ENCODE measurements at places on chromosomes 3 and 15.

DNA sequence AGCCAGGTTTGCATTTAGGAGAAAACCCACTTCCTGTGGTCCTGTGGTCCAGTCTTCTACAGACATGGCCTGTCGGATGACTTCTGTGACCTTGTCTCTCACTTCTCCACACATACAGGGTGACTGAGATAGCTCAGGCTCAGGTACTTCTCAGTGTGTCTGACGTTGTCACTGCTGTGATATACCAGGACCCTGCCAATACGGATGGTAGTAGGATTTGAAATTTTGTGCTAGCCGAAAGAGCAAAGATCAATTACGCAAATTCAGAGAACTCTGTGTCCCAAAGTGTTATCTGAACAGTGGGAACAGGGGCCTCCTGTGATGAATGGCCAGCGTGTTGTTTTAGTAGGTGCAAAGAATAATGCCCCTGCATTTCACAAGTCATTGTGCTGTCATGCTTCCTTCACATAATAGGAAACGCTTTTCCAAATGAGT, 128.9 kb downstream of the MCTP2 start:
- DNase-seq, result no peak

- DNase-seq, result no peak
These were observed 396.0 kb upstream of the C2CD4B start for GRCh38 chr15:62561059-62561519.

GRCh38 chr15:47727676-47728075, 10.4 kb downstream of the SEMA6D start:
- no peak for DNase-seq

- no peak for DNase-seq
These were observed 63.9 kb downstream of the CHAC1 start for GRCh38 chr15:41017066-41017735.

DNA sequence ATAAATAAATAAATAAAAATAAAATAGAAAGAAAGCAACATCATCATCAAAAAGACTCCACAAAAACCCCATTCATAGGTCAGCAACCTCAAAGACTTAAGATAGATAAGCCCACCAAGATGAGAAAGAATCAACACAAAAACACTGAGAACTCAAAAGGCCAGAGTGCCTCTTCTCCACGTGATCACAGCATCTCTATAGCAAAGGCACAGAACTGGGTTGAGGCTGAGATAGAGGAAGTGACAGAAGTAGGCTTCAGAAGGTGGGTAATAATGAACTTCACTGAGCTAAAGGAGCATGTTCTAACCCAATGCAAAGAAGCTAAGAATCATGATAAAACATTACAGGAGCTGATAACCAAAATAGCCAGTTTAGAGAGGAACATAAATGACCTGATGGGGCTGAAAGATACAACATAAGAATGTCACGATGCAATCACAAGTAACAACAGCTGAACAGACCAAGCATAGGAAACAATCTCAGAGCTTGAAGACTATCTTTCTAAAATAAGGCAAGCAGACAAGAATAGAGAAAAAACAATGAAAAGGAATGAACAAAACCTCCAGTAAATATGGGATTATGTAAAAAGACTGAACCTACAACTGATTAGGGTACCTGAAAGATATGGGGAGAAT, 26.4 kb downstream of the GNB5 start:
- DNase-seq, result no peak

DNA sequence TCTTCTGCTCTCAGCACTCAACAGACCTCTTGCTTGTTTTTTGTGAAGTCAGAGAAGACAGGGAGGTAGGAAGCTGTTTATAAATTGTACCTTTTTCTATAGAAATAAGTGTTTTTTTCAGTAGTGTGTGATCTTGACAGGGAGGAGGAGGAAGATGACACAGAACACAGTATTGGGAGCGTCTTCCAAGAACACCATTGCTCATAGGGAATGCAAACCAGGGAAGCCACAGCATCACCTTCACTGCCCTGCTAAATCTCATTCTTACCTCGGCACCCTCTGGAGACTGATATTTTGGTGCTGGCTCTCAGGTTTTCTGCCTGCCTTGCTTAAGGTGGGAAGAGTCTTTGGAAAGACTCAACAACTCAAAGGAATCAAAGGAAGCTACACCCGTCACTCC, 169.4 kb downstream of the LRTM1 start:
- no peak for DNase-seq

GRCh38 chr3:33597257-33597689, 120.8 kb downstream of the CLASP2 start:
- no peak for DNase-seq

DNA sequence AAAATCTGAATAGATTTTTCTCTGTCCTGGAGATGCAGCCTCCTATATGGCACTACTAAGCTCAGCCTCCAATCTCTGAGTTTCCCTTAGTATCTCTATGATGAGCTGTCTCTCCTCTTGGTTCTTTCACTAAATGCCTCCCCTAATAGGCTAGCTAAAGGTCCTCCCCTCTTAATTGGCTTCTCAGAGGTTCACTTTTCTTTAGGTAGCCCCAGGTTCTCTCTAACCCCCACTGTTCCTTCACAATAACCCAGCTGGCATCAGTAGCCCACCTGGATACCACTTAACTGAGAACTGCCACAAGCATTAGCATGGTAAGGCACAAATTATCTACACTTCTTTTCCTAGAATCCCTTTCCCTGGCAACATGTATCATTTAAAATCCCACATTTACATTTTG, 523.2 kb downstream of the IGSF11 start:
- no peak for DNase-seq

DNA sequence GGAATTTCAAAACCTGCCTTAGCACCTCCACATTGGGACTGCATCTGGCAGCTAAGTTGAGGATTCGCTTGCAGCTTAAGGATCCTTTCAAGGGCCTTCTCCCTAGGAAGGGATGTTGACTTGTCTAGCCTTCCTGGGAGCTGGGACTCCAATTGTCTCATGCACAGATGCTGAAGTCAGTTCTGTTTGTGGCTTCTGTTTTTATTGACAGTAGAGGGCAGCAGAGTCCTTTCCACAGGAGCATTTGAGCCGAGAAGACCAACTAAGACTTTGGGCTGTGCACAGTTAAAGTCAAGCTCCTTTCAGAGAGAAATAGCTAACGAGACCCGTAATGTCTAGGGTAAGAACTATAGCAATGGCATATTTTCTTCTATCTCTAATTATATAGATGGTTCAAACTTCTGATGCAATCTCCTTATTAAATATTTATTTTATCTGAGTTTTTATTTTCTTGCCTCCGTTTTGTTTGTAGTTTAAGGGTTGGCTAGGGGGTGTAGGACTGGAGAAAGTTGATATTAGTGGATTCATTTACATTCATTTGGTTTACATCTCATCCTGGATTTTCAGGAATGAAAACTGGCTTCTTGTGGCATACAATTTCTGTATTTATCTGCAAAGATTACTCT, 59.7 kb upstream of the KBTBD8 start:
- DNase-seq, result no peak

DNA sequence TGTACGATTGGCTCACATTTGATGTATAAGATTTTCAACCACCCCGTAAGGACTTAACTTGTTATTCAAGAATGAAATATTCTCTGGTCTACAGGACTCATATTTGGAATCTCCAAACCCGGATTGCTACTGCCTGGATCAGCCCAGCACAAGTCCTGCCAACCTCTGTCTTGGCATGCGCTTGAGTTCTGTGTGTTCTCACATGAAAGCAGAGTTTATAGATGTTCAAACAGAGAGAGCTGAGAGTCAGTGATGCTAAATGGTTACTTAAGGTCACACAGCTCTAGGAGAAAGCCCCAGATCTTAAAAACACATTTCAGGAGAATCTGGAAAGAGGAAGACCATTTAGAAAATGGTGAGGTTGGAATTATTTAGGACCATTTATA, 268.0 kb upstream of the TBL1XR1 start:
- no peak for DNase-seq

DNA sequence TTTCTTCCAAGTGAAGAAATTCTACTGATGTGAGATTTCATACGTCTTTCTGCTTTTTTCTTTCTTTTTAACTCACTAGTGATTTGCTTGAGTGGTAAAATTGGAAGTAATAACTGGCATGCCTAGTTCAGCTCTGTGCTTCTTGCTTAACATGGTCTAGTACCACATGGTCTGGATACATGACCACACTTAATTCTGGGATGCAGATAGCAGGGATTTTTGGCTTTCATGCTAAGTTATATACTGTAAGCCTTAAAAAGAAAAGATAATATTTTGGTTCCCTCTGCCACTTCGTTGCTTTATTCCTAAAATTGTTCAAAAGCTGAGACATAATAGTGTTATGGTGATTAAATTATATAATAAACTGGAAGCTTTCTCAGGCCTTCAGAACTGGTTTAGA, 174.3 kb downstream of the OXSM start:
- no peak for DNase-seq

Data from AG04449 (cell line).